ENCODE measurements at places on chromosomes 2 and 18.

GRCh38 chr18:9737006-9737405 is 28.9 kb downstream of the RAB31 start:
- no peak for DNase-seq

GRCh38 chr18:9919564-9920232 is 5.9 kb downstream of the VAPA start:
- no peak for DNase-seq

DNA sequence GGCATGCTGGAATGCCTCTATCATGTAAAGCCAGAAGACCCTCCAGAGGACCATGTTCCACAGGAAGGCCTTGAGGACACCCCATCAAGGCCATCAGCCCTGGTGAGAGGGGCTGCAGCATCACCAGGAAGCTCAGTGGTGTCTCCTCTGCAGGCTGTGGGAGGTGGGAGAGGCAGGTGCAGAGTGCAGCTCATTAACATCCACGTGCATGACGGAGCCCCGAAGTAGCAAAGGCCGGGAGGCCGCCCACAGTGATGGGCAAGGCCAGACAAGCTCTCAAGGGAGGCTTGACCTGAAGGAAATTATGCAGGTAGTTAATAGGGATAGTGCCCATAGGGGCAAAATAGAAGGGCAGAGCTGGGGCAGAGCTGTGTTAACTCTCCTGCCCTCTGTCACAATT is 30.3 kb upstream of the SMCHD1 start:
- DNase-seq: no peak

- DNase-seq: no peak
These were observed 38.3 kb upstream of the RMDN2 start for GRCh38 chr2:37886745-37887144.

DNA sequence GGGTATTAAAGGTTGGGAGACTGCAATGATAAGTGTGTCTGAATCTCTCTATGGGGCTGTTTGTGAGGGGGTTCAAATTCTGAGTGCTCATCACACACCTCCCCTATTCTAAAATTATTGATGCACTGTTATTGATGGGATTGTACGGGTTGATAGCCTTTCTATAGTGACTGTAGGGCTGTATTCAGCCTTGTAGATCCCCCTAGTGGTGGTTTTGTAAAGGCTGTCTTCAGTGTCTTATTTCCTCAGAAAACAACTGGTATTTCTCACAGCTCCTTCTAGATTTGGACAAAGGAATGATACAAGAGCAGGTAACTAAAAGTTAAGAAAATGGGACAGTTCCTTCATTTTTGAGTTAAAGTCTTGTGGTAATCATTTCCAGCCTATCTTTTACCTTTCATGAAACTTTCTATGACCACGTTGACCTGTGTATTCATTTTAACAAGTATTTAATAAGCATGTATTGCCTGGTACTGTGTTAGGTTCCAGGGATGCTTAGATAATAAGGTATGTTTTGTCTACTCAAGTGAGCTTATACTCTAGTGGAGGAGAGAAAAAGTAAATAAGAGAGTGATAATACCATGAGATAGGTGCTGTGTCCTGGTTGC is 21.2 kb downstream of the SMAD4 start:
- DNase-seq: peak; percentile 15

- DNase-seq: no peak
These were observed 144.2 kb downstream of the ALK start for GRCh38 chr2:29777161-29777560.

GRCh38 chr2:72395096-72395495 is 247.4 kb upstream of the CYP26B1 start:
- DNase-seq: no peak

DNA sequence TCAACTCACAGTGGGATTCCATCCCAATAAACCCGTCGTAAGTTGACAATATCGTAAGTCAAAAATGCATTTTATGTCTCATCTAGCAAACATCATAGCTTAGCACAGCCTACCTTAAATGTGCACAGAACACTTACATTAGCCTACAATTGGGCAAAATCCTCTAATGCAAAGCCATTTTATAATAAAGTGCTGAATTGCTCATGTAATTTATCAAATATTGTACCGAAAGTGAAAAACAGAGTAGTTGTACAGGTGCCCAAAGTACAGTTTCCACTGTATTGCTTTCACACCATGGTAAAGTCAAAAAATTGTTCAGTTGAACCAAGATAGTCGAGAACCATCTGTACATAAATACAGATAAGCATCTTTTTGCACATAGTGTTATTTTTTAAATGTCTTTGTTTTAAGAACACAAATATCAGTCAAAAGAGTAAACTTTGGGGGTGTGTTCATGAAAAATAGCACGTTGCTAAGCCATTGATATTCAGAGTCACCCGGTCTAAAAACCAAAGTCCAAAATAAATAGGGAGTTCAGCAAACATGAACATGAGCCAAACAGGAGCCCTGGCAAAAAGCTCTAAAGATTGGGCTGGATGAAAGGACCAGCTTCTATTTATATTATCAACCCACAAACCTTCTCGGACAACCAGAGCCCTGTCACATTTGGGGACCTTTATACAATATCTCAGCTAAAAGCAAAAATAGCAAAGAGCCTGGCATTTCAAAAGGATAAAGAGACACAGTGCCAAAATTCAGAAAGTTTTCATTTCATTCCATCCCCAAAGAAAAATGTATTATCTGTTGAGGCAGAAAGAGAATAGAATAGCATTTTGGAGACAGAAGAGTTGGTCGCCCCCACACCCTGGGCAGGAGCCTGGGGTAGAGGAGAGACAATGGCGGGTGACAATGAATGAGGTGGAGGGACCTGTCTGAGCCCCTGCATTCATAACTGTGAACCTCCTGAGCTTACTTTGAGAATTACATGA is 105.9 kb upstream of the SH3BP4 start:
- no peak for DNase-seq

DNA sequence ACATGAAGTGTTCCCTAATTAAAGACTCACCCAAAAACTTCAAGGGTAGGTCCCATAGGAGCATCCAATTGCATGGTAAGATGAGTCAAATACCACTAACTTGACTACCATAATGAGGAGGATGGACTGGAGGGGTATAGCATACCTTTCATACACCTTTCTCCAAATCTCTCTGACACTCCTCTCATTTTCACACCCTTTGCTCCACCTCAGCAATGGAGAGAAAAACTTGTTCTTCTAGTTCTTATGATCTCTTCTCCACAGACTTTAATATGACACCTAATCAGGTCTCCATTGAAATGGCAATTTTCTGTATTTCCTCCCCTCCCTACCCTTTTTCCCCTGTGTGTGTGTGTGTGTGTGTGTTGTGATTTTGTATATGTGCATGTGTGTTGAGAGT is 41.1 kb upstream of the MAP2 start:
- DNase-seq: peak; percentile 21

- DNase-seq: no peak
These were observed 468.0 kb upstream of the PKDCC start for GRCh38 chr2:41579806-41580205.

- DNase-seq: peak; percentile 39
These were observed 96.7 kb downstream of the SH3BP4 start for GRCh38 chr2:235048549-235048948.

GRCh38 chr2:166140475-166140874 is 12.7 kb upstream of the SCN1A start:
- no peak for DNase-seq

- DNase-seq: peak; percentile 48
These were observed 217.1 kb downstream of the PTPRM start for GRCh38 chr18:7784171-7784570.

DNA sequence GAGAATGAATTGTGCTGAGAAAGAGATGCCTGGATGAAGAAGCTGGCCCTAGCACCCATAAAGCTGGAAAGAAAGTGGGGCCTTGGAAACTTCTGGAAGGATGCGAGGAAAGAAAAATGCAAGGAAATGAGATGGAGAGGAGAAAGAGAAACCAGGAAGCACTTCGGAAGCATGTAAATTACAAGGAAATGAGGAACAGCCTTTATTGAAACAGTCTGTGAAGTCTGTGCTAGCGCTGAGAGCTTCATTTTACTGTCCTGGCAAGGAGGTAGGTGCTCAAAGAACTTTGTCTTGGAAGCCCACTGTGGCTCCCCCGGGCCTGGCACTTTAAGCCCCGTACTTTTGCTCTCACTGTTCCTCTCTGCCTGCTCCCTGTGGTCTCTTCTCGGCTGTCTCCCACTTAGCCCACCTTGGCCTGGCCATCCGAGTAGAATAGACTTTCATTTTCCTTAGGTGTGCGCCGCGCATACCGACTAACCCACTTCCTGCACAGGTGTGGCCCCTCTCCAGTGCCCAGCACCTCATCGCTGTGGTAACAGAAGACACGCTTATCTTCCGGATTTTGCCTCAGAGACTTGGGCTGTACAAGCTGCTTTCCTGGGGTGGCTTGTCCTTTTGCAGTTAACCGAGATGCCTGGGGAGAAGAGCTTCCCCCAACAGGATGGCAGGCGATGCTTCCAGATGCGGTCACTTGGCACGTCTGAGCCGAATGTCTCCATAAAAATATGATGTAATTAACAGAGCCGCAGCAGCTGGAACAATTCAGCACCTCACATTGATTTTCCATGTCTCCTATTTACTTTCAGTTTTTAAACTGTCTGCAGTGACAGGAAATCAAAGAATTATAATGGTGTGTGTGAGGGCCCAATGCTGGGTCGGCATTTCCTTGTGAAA is 199.6 kb downstream of the HRH4 start:
- DNase-seq: no peak

DNA sequence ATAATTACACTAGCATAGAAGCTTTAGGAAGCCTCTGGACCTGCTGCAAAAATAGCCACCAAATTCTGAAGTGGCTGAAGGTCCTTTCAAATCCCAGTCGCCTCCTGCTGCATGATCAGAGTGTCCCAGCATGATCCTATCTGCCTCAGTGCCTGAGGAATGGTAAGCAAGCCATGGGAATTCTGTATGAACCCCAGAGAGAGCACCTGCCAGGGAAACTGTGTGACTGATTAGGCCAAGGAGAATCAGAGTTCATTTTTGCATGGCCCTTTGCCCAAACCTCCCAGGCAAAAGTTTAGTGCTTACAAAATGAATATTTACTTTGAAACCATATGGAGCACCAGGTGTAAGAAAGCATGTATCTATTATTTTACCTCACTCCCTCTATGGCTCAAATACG is 221.4 kb downstream of the ARL4C start:
- no peak for DNase-seq

GRCh38 chr2:142957144-142957543 is 79.7 kb downstream of the KYNU start:
- no peak for DNase-seq

- DNase-seq: no peak
These were observed 3.3 kb downstream of the RNF125 start for GRCh38 chr18:32021756-32022564.

DNA sequence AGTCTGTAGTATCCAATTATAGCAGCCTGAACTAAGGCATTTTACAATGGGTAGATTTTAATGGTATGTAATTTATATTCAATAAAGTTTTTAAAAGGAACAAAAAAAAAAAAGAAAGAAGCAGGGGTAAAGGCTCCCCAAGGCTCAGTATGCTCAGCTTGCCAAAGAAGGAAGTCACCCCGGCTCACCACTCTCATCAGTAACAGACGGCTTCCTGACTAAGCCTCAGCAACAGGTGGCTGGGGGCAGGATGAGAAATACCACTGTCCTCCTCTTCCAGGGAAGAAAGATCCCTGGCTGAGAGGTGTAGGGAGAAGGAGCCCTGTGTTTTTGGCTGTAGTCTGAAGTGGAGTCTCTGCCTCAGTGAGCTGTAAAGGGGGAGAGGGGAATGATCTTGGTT is 121.2 kb downstream of the ARHGEF4 start:
- no peak for DNase-seq

GRCh38 chr2:187155476-187155875 is 292.6 kb downstream of the CALCRL start:
- DNase-seq: no peak

DNA sequence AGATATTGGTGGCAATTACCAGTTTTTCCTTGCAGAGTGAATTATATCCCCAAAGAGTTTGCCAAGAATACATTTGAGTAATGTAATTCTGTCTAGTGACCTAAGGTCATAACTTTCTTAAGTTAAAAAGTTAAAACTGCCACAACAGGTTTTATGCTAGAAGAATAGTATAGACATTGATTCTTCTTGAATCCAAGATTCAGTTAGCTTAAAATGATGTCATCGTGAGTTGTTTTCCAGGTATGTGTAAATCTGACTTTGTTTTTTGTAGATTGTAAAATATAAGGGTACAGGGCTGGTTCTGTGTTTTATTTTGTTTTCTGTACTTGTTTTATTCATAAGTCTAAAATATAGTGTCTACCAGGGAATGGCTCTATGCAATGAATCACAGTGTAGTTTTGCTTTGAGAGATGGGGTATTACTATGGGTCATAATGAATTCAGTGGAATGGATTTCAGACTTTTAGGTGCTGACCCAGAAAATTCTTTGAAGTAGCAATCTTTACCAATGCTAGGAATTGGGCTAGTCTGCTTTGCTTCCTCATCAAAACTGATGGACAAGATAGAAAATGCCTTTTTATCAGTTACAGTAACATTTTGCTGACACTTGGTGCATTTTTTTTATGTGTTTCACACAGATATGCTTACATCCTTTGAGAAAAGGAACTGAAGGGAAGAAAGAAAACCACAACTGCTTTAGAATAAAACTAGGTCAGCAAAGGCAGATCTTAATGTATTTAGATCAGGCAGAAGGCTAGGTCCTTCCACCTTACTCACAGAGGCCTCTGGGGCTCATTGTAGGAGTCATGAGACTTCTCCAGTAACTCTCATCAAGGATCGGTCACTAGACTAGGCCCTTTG is 20.8 kb upstream of the MGAT5 start:
- DNase-seq: no peak

DNA sequence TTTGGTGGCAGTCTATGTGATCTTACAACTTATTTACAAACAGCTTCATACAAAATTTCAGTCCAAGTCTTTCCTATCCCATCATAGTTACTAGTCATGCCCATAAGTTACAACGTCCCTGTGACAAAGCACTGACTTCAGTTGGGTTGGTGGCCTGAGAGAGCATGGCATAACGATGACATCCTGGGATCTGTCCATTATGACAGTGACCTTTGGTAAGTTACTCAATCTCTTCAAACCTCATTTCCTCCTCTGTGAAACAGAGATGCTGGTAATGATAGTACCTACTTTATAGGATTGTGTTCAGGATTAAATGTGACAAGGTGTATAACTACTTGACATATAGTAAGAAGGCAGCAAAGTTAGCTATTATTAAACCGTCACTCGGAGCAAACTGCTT is 55.4 kb upstream of the ATP5MC3 start:
- no peak for DNase-seq

Data from NCI-H2029 (cell line).